ENCODE measurements at places on chromosomes 13 and 19.
A peak's percentile ranks its signal among the peaks of the same experiment; 100 is the strongest.

GRCh38 chr13:73001971-73002370, 56.8 kb upstream of the KLF5 start:
- DNase-seq, result no peak

GRCh38 chr19:29385191-29385795, 140.5 kb upstream of the VSTM2B start:
- DNase-seq, result no peak

DNA sequence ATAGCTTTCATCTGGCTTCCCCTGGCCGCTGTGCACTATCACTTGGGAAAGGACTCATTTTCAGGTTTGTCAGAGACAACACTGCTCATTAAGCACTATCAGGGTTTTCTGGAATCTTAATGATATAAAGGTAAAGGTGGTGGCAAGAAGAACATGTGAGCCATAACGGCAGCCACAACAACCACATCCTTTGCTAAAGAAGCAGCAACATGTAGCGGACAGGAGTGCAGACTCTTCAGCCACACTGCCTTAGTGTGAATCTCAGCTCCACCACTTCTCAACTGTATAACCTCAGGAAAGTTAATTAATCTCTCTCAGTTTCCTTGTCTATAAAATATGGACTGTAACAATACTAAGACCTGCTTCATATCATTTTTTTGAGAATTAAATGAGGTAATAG, 24.1 kb upstream of the MIR17HG start:
- DNase-seq, result peak; percentile 13

- DNase-seq, result no peak
Observed at GRCh38 chr19:21848706-21849105, 12.7 kb upstream of the ZNF43 start.

GRCh38 chr13:95530178-95530577, 22.3 kb upstream of the CLDN10 start:
- DNase-seq, result no peak

DNA sequence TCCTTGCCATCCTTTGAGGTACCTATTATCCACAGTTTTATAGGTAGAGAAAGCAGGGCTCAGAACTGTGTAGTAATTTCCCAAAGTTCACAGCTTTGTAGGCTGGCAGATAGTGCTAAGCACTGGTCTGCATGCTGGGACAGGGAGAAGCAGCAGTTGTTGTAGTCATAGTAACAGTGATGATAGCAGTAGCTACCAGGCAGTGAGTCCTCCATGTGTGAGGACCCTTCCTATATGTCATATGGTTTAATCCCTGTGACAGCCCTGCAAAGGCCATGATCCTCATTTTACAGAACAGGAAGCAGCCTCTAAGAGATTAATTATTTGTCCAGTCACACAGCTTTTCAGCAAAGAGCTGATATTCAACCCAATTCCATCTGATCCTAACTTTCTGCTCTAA, 21.0 kb downstream of the SERP2 start:
- no peak for DNase-seq

GRCh38 chr13:55727683-55728082, 1413.0 kb upstream of the PRR20A start:
- no peak for DNase-seq

DNA sequence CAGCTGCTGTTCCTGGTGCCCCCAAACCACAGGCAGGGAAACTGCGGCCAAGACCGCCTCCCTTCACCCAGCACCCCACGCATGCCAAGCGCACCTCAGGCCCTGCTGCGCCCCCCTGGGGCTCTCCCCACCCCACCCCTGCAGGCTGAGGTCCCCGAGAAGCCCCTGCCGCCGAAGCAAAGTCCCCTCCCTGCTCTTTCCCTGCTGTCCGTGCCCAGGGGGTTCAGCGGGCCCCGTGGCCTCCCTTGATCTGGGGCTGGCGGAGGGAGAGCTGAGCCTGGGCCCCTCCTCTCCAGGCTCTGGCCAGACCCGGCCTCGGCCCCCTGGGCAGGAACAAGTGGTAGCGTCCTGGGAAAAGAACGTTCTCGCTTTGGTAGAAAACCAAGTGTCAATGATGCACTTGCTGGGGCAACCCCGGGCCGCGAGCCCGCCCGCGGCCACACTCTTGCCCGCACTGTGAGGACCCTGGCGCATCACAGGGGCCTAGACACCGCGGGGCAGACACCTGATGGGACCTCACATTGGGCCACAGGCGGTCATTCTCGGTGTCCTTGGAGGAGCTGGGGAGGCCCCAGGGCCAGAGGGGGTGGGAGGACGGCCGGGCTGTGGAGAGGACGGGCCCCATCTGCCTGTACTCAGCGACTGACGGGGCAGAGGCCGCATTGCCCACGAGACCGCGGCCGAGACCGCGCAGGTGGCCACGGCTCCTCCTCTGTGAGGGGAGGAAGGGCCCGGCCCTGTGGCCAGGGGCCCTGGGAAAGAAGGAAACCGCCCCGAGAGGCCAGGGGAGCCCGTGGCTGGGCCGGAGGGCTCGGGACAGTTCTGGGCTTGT, 29.0 kb downstream of the GPX4 start:
- peak; percentile 30 for DNase-seq

- peak; percentile 86 for DNase-seq
Observed at GRCh38 chr13:23980160-23980551, 82.9 kb upstream of the C1QTNF9B start.

GRCh38 chr19:8811315-8812172, 20.6 kb downstream of the ZNF558 start:
- no peak for DNase-seq

- DNase-seq, result no peak
Observed at GRCh38 chr13:73224703-73225102, 165.9 kb downstream of the KLF5 start.

DNA sequence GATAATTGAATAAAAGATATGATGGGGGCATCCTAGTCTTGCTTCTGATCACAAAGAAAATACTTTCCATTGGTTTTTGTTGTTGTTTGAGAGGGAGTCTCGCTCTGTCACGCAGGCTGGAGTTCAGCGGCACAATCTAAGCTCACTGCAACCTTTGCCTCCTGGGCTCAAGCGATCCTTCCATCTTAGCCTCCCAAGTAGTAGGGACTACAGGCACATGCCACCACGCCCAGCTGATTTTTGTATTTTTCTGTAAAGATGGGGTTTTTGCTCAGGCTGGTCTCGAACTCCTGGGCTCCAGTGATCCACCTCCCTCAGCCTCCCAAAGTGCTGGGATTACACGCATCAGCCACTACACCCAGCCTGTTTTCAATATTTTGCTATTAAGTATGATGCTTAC, 17.1 kb upstream of the PSMC4 start:
- no peak for DNase-seq

DNA sequence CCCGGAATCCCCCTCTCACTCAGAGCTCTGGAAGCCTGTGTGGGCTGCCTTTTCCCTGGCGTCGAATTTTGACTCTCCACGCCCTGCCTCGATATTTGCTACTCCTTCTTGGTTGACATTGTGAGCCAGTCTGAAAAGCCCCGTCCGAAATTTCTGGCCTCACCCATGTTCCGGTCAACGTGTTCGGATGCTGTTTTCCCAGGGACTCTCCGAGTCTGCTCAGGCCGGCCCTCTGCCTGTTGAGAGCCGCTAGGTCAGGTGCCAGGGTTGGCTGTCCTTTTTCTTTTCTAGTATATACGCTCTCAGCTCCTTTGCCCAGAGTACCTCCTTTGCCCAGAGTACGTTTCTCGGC, 6.8 kb upstream of the DGKH start:
- DNase-seq, result no peak

DNA sequence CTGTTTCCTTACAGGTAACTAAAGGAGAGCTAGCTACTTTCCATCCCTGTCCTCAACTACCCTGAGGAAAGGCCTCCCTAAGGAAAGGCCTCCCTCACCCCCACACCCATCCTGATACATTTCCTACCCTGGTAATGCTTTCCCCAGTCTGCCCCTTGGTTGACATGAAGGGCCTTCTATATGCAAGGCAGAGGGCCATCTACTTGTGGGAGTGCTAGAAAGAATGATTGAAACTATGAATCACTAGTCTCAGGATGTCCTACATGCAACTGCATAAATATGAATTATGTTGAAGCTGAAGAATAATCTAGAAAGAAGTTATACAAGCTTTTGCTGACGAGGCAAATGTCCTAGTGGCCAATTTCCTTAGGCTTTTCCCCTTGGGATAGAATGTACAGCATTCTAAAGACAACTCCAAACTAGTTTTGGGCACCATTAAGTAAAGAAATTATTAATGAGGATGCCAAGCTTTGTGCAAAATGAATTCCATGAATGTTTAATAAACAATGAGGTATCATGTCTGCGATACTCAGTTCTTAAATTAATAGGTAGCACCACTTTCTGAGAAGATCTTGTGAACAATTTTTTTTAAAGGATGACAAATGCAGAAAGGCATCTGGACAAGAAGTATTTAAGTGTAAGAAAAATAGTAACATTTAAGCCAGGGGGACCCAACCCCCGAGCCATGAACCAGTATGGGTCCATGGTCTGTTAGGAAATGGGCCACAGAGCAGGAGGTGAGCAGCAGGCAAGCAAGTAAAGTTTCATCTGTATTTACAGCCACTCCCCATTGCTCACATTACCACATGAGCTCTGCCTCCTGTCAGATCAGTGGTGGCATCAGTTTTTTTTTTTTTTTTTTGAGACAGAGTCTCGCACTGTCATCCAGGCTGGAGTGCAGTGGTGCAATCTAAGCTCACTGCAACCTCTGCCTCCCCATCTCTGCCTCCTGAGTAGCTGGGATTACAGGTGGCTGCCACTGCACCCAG, 223.0 kb downstream of the LHFPL6 start:
- no peak for DNase-seq

DNA sequence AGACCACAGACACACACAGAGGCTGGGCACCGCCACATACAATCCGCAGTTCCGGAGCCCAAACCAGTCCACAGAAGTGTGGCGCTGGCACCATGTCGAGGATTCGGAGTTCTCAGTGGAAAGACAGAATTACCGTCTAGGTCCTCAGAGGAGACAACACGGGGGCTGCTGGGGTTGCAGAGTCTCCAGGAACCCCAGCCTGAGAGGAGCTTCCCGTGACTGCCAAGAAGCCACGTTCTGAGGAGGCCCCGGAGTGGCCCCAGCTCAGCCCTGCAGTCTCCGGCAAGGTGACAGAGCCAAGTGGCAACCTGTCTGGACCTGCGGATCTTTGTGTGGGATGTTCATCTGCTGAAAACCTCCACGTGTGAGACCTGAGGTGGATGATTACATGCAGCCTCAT, 7.3 kb upstream of the ADPRHL1 start:
- DNase-seq, result no peak

DNA sequence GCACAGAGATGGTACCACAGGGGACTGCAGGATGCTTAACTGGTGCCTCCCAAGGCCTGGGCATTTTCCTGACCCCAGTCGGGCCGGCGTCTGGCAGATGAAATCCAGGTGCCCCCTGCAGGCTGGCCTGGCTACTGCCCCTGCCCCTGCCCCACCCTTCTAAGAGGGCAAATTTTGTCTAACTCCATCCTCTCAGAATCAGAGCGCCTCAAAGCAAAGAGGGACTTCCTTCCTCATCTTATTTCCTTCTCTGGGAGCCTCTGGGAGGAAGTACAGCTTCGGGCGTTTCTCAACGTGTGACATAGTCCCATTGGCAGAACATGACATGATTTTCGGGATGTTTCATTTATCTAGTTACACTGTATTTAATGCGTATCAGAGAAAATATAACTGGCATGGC, 2.7 kb downstream of the PRKACA start:
- peak; percentile 65 for DNase-seq

- no peak for DNase-seq
Observed at GRCh38 chr13:78383071-78383484, 220.3 kb downstream of the POU4F1 start.

DNA sequence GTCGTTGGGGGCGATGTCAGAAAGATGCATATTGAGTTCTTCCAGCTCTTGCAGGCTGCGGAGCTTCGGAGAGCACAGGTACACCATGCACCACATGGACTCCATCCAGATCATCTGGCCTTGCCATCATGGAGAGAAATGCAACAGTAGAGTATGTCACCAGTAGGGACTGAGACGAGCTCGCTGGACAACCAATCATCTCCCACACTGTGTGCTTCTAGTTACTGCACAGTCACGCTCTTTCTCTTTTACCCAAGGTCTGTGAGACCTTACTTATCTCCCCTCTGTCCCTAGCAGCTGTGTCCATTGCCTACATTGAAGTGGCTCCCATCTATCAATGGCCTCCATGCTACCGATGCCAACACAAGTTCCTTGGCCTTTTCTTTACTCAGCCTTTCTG, 90.5 kb downstream of the C13orf42 start:
- no peak for DNase-seq

DNA sequence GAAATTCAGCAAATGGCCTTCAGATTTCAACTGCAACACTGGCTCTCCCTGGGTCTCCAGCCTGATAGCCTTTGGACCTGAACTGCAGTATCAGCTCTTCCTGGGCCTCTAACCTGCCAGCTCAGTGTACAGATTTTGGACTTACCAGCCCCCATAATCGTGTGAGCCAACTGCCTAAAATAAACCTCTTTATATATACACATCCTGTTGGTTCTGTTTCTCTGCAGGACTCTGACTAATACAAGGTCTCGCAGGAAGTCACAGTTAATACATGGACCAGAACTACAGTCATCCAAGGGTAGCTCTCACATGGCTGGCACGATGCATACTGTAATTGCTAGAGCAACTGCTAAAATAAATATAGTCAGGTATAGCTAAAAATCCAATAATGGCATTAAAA, 85.1 kb downstream of the KATNAL1 start:
- DNase-seq, result no peak

DNA sequence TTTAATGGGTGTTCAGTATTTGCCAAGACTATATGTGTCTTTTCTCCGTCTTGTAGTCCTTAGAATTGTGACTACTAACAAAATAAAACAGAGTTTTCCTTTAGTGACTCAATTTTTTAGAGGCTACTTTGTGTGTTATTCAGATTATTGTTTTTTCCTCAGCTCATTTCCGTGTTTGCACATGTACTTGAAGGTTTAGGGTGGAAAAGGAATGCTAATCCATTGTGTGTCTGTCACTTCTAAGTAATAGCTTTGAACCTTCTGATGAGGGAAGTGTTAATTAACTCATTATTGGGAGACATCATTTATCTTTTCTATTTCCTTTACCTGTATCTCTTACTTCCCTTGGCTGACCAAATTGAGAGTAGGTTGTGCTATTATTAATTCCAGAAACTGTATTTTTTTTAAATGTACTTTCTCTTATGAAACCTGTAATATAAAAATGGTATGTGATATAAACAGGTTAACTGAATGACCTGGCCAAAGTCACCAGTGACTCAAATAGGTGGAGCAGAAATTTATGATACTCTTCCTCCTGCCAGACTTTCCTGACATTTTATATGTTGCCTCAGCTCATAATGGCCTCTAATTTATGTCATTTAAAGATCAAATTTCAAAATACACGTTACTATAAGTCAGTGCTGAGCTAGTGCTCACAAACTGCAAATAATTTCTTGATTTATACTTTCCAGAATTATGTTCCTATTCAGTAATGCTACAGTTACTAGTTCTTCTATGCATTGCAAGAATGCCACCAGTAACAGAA, 88.8 kb downstream of the LMO7 start:
- DNase-seq, result no peak

- DNase-seq, result no peak
Observed at GRCh38 chr13:93729383-93729782, 502.8 kb downstream of the GPC6 start.
